Omental fat pad (tissue), 4 donors: ENCODE measurements at places on chromosomes 2 and 18.

GRCh38 chr2:131127076-131127475, 21.9 kb downstream of the PLEKHB2 start:
- DNase-seq: no peak

GRCh38 chr2:1654696-1655374, 89.5 kb downstream of the PXDN start:
- no peak for DNase-seq

GRCh38 chr2:235621736-235622135, 127.9 kb downstream of the AGAP1 start:
- DNase-seq: no peak

- DNase-seq: no peak
Measured at GRCh38 chr2:106156305-106157296, 37.5 kb downstream of the UXS1 start.

DNA sequence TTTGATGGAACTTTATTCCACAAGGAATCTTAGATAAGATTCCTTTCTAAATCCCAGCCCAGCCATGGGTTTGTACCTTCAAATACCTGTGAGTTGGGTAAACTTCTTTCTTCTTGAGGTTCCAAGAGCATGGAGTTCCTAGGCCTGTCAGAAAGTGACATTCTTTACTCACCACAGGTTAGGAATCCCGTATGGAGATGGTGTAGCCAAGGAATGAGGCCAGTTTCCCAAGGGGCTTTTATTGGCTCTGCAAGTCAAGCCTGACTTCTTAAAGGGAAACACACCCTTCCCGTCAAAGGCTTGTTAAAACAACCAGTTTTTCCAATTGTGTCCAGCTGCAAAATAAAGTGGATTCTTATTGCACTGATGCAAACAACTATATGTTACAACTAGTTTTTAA, 45.8 kb downstream of the STK17B start:
- DNase-seq: no peak

- no peak for DNase-seq
Measured at GRCh38 chr18:23244401-23244800, 109.1 kb downstream of the CABLES1 start.

DNA sequence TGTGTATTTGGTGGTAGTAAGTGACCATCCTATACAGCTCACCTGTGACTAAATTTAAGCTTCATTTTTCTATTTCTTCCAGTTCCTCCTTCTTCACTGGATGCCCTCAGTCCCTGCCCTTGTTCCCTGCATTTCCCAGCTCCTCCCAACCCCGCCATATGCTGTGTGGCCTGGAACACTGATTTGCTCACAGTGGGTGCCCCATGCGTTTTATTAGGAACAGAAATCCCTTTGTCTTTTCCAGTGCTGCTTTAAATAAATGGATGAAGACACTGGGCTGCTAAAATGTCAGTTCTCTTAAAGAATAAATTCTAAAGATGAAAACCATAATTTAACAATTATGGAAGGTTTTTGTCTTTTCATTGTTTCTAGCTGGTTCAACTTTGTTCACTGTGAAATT, 477.3 kb downstream of the DCDC2C start:
- DNase-seq: no peak

- no peak for DNase-seq
Measured at GRCh38 chr2:14677039-14677438, 44.5 kb downstream of the LRATD1 start.

DNA sequence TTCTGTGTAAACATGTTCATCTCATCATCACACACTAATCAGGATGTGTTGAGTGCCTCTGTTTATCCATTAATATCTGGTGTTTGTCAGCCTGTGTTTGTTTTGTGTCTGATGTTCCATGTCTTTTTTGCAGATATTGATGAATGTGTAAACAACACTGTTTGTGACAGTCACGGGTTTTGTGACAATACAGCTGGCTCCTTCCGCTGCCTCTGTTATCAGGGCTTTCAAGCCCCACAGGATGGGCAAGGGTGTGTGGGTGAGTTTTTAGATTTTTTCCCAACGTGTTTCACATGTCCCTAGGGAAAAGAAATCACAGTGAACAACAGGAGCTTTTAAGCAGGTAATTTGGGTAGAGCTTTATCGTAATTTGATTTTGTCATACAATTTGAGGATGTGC, 133.7 kb upstream of the RASGRP3 start:
- DNase-seq: no peak

GRCh38 chr2:75375646-75376582, 176.6 kb upstream of the TACR1 start:
- no peak for DNase-seq

- DNase-seq: no peak
Measured at GRCh38 chr2:27074738-27075565, 3.5 kb upstream of the EMILIN1 start.

DNA sequence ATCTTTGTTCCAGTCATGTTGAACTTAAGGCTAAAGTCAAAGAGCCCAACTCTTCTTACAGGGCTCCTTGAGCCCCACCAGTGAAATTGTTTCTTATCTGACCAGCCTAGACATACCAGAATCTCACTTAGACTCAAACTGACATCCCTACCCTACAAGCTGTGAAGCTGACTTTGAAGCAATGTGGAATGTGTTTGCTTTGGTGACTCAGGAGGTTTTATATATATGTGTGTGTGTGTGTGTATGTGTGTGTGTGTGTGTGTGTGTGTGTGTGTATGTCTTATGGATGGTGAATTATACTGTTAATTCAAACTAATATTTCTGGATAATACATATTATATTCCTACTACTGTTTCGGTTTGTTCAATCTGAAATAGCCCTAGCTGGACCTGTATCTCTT, 67.3 kb downstream of the CAMKMT start:
- DNase-seq: no peak

DNA sequence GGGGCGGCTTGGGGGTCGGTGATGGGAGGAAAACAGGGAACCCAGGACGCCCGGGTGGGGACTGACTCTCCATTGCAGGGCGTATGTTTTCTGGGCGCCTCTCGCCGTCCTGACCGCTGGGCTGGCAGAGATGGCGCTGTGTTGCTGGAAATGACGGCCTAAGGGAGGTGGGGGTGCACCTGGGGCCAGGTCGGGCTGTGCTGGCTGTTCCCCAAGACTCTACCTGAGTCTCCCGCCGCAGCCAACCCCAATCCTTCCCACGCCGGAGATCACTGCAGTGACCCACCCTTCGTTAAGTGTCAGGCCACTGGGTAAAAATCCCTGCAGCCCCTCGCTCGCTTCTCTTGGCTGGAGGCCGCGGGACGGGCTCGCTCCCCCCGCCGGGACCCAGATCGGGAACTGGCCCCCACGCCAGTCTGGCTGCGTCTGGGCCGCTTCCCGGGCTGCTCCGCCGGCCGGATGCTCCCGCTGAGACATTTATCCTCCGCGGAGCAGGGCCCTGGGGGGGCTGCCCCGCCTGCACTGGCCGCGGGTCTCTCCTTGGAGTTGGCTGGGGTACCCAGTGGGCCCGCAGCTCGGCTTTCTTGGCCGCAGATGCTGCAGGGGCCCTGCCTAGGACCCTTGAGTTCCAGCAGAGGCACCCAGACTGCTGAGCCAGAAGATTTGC, 7.8 kb upstream of the ARMC9 start:
- DNase-seq: no peak

- DNase-seq: no peak
Measured at GRCh38 chr2:150513647-150514046, 26.2 kb upstream of the RND3 start.
